Suprapubic skin (tissue), 4 donors: ENCODE measurements at places on chromosomes 1 and 21.
A peak's percentile ranks its signal among the peaks of the same experiment; 100 is the strongest.

- DNase-seq = no peak
Measured at GRCh38 chr1:213082420-213083111, 31.5 kb downstream of the RPS6KC1 start.

GRCh38 chr1:11753555-11754208, 8.3 kb upstream of the C1orf167 start:
- DNase-seq = no peak

DNA sequence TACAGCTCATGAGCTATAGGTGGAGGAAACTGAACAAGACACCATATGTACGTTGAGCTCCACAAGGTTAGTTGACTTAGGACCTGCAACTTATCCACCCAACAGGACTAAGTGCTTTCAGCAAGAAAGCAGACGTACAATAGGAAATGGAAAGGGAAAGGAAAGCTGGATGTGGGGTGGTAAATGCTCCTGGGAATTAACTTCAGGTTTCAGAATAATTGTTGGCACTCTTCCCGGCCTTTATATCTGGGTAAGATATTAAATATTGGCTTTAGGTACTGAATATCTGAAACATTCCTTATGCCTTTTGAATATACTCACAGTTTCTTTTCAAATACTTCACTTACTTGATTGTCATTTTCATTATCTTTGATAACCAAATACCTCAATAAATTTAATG, 36.3 kb downstream of the GLMN start:
- no peak for DNase-seq

- DNase-seq = no peak
Measured at GRCh38 chr1:211751438-211751837, 76.0 kb upstream of the NEK2 start.

DNA sequence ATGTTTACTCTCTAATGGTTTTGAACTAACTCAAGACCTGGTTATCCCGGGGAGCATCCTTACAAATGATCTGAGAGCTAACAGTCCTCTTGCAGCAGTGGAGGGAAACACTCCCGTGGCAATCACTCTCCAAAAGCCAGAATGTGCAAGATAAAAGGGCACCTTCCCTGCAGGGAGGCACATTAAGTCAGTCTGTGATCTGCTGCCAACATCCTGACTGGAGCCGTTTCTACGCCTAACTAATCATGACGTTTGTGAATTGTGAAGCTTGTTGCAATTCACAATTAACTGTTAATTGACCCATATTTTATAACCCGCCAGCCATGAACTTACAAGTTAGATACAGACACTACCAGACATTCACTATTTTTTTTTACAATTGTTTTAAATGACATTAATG, 52.1 kb upstream of the LGALS8 start:
- DNase-seq = no peak

DNA sequence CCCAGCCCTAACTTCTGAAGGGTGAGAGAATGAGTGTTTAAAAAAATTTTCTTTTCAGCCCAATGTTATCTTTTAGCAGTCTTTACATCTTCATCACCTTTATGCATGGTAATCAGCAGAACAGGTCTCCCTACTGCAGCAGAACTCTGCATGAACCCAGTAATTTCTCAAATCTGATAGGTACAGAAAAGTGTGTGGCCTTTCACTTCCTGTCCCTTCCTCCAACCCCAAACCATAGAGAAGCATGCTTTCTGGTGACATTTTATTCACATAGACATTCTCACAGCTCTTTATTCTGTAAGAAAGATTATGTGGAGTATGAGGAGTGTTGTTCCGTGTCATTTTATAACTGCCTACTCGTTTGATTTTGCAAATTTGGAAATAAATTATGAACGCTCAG, 68.6 kb downstream of the RPAP2 start:
- no peak for DNase-seq

DNA sequence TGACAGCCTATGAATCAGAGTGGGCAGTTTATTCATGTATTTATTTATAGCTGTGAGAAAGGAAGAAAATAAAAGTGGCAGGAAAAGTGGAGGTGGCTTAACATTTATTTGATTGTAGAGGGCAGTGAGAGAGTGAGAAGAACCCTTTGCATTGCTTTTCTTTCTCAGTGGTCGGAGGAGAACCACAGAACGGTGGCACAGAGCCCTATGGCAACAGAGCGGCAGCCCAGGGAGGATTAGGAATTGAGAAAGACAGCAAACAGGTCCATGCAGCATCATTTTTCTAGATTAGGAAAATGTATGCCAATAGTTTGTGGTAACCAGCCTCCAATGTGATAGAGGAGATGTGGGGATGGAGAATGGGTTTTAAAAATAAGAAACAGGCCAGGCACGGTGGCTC, 53.1 kb downstream of the NMNAT2 start:
- DNase-seq = no peak

DNA sequence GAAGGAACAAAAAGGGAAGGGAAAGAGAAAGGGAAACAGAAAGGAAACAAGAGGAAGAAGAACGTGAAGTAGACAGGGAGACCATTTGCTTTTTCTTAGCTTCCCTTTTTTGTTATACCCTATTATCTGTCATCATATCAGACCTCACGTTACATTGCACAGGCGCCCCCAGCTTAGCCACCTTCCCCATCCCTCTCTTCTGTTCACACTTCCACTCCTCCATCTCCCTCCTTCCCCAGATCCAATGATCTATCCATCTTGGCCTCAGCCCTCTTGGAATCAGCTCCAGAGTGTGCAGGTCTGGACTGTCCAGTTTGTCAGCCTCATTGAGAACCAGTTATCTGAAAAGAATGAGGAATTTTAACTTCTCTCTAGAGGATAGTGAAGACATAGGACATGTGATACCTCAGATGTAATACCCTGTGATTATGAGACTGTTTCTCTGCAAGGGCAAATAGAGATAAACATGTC, 101.1 kb upstream of the ERRFI1 start:
- no peak for DNase-seq

GRCh38 chr1:183306317-183307042, 111.7 kb downstream of the NMNAT2 start:
- DNase-seq = no peak

GRCh38 chr1:245677461-245678240, 522.9 kb downstream of the KIF26B start:
- DNase-seq = no peak

- no peak for DNase-seq
Measured at GRCh38 chr21:17711896-17712295, 99.2 kb upstream of the BTG3 start.

- no peak for DNase-seq
Measured at GRCh38 chr1:206521127-206521526, 13.8 kb downstream of the RASSF5 start.

GRCh38 chr1:211229365-211229759, 29.8 kb upstream of the RCOR3 start:
- DNase-seq = no peak

- no peak for DNase-seq
Measured at GRCh38 chr1:19363536-19364152, 51.5 kb downstream of the SLC66A1 start.

GRCh38 chr21:43885721-43886120, 20.7 kb downstream of the AGPAT3 start:
- no peak for DNase-seq

DNA sequence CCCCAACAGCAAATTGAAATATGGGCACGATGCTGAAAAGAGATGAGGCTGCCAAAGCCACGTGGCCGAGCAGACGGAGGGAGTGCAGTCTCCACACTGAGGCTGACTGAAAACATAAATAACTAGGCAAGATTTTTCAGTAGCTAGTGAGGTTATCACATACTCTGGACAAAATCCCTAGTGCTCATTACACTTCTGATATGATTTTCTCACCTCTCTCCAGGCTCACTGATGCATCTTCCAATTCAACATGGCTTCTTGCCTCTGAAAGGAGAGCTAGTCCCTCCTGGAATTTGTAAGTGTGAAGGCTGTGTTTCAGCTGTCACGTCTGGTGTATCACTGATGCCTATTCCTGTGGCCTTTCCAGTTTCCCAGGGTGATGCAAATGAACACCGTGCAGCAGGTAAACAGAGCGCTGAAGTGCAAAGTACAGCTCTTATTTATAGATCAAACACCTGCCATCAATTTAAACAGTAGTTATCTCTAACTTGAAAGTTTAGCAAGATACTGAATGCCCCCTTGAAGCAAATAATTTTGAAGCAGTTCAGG, 656.1 kb downstream of the KIF26B start:
- no peak for DNase-seq

DNA sequence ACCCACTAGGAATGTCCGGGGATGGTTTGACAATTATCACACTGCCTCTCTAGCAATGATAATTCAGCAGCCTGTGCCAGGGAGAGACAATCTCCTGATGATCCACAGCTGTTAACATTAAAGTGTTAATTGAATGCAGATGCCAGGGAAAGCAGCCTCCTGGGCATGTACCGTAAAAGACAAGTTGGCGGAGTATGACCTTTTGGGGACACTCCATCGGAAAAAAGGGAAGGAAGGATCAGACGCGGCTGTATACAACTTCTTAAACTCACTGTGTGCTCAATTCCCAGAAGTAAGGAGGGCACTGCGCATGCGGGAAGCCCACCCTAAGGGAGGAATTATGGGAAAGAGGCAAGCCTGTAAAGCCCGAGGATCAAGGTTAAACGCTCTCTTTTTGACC, 62.6 kb downstream of the MAP3K7CL start:
- no peak for DNase-seq

- DNase-seq = no peak
Measured at GRCh38 chr1:19164274-19165015, 45.6 kb downstream of the UBR4 start.

- no peak for DNase-seq
Measured at GRCh38 chr1:162835157-162835899, 25.6 kb downstream of the CCDC190 start.

DNA sequence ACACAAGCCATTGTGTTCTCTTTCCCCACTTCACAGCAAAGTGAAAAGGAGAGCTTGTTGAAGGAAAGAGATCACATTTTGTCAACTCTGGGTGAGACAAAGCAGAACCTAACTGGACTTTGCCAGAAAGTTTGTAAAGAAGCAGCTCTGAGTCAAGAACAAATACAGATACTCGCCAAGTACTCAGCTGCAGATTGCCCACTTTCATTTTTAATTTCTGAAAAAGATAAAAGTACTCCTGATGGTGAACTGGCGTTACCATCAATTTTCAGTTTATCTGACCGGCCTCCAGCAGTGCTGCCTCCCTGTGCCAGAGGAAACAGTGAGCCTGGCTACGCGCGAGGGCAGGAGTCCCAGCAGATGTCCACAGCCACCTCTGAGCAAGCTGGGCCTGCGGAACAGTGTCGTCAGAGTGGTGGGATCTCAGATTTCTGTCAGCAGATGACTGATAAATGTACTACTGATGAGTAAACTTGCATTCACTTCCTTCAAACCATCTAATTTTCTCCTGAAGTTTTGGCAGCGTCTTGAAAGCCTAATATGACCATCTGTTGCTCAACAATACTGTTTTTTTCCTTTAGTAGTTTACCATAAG, 43.7 kb downstream of the BACH1 start:
- peak; percentile 82 for DNase-seq

- no peak for DNase-seq
Measured at GRCh38 chr1:119974013-119974412, 77.7 kb upstream of the ADAM30 start.

DNA sequence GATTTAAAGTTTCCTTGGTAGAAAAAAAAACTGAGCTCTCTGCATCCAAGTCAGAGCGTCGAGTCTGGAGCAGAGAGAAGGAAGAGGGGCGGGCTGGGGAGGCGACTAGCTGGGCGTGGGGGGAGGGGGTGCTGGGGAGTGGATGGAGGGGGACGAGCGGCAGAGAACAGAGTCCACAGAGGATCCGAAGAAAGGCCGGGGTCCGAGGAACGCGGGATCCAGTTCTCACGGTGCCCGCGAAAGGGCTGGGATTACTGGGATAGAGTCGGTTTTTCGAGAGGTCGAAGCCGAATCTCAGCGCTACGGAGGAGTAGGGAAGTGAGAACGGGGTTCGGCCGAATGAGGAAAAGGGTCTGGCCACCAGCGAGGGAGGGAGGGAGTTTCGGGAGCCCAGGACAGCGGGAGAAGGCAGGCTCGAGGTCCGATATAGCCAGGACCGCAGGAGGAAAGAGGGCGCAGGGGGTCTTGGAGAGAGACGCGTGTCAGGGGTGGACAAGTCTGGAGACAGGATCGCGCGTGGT, 665 bp downstream of the DAB1 start:
- DNase-seq = no peak

DNA sequence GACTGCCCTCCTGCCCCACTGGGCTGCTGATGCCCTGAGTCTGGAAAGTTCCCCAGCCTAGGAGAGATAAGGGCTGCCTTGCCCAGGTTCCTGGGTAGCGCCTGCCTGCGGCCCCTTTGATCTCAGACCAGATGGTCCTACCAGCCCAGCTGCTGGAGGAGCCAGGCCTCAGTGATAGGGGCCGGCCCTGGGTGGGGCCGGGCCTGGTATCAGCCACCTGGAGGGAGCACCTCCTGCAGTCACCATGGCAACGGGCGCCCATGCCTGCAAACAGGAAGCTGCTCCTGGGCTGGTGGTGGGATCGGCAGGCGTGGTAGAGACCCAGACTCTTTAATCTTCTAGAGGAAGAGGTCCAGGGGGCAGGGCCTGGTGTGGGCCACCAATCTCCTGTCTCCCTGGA, 119.7 kb upstream of the WNT4 start:
- no peak for DNase-seq

GRCh38 chr1:151809290-151809984, 4.2 kb upstream of the LINGO4 start:
- peak; percentile 31 for DNase-seq

DNA sequence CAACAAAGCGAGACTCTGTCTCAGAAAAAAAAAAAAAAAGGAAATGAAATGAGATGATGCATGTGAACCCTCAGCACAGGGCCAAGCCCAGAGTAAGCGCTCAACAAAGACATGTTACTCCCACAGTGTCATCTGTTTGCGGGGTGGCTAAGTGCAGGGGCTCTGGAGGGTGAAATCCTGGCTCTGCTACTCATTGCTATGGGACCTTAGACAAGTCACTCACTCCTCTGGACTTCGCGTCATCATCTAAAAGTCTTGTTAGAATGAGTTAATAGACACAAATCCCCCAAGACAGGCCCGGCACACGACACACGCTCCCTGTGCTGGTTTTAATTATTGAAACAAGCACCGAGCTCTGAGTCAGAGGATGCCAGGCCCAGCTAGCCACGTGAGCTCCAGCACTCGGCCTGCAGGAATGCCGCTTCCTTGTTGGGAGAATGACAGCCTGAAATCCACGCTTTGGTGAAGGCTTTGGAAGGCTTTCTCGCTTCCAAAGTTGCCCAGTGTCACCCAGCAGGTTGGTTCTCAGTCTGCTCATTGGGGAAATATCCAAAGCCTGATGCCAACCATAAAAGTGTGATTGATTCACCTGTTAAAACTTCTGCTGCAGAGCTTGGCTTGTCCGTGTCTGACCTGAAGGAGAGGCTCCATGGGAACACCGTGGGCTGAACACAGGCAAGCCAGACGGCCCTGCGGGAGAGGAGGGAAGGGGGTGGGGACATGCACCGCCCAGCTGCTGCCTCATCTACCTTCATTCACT, 36.7 kb upstream of the TARDBP start:
- peak; percentile 88 for DNase-seq

- no peak for DNase-seq
Measured at GRCh38 chr1:185929776-185930175, 195.6 kb downstream of the HMCN1 start.

- no peak for DNase-seq
Measured at GRCh38 chr21:40002978-40003377, 135.7 kb downstream of the PCP4 start.

GRCh38 chr1:239536165-239536849, 149.9 kb downstream of the CHRM3 start:
- DNase-seq = no peak

- no peak for DNase-seq
Measured at GRCh38 chr1:178389441-178389840, 107.3 kb downstream of the CLEC20A start.

- DNase-seq = peak; percentile 69
Measured at GRCh38 chr1:43437031-43437973, 16.4 kb downstream of the HYI start.

GRCh38 chr1:228299211-228299610, 91.4 kb downstream of the OBSCN start:
- no peak for DNase-seq
